Activated T-cell treated with anti-CD3 and anti-CD28 coated beads for 48 hours (primary cell): ENCODE measurements at places on chromosomes 1 and 21.

DNA sequence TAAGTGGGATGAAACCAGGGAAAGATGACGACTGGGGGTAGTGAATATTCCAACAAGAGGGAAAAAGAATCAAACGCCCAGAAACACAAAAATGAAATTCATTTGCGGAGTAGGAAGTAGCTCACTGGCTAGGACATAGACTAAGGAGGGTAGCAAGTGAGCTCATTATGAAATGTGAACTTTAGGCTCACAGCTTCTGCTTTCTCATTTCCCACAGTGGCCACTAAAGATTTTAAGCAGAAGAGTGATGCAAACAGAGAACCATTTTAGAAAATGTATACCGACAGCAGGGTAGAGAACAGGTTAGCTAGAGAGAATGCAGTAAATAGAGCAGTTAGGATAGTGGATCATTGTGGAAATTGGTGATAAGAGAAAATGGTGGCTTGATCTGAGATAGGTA lies 3.5 kb downstream of the CD48 start:
- DNase-seq, result no peak

GRCh38 chr1:3195966-3196515 lies 127.0 kb downstream of the PRDM16 start:
- DNase-seq, result no peak

- no peak for DNase-seq
Measured at GRCh38 chr1:243275316-243275715, 19.5 kb downstream of the SDCCAG8 start.

GRCh38 chr1:98306517-98307089 lies 354.9 kb upstream of the SNX7 start:
- DNase-seq, result no peak

DNA sequence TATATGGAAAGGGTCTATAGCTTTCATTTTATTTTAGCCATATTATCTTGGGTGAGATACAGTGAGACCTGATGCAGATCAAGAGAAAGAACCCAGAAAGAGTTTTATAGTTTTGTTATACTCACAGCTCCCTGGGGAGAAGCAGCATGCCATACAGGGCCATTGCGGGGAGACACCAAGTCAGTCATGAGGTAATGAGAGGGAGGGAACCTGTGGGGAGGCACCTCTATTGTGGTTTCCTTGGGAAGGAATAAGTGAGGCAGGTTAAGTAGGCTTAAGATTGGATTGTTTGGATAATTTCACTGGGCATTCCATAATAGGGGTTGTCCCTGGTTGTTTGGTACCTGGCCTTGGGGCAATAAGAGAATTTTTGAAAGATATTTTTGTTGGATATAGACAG lies 19.7 kb downstream of the AXDND1 start:
- DNase-seq, result no peak
